ENCODE measurements at places on chromosomes 7 and 10.

- DNase-seq = no peak
Observed at GRCh38 chr10:65040796-65041195, 1519.6 kb downstream of the REEP3 start.

- no peak for DNase-seq
Observed at GRCh38 chr10:23280419-23281043, 64.1 kb downstream of the C10orf67 start.

DNA sequence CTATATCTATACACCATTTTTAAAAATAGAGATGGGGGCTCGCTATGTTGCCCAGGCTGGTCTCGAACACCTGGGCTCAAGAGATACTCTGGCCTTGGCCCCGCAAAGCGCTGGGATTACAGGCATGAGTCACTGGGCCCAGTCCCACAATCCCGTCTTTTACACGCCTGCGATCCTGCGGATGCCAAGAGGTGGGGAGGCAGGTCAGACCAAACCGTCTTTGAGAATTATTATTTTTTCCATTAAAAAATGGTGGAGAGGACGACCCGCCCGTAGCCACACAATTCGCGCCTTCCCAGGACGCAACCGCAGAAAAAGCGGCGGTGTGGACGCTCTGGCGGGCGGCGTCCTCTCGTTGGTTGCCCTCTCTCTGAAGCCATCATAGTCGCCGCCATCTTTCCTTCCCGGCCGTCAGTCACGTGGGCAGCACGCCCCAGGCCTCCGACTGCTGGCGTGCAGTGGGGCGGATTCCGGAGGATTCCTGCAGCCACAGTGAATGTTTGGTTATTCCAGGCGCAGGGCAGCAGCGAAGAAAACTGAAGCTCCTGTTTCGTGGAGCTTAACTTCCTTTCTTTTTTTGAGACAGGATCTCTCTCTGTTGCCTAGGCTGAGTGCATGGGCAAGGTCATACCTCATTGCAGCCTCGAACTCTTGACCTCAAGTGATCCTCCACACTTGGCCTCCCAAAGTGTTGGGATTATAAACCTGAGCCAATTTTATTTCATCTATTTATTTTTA is 9.9 kb upstream of the EPHB4 start:
- peak; percentile 56 for DNase-seq

DNA sequence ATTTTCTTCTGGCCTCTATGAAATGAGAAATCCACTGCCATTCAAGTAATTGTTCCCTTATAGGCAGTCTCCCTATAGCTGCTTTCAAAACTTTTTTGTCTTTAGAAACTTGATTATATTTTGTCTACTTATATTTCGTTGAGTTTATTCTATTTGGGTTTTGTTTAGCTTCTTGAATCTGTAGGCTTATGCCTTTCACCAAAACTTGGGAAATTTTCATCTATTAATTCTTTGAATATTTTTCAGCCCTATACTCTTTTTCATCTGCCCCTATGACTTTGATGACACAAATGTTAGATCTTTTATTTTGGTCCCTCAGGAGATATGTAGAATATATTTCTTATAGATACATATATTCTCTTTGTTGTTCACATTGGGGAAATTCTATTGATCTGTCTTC is 48.3 kb upstream of the HHEX start:
- DNase-seq = no peak

DNA sequence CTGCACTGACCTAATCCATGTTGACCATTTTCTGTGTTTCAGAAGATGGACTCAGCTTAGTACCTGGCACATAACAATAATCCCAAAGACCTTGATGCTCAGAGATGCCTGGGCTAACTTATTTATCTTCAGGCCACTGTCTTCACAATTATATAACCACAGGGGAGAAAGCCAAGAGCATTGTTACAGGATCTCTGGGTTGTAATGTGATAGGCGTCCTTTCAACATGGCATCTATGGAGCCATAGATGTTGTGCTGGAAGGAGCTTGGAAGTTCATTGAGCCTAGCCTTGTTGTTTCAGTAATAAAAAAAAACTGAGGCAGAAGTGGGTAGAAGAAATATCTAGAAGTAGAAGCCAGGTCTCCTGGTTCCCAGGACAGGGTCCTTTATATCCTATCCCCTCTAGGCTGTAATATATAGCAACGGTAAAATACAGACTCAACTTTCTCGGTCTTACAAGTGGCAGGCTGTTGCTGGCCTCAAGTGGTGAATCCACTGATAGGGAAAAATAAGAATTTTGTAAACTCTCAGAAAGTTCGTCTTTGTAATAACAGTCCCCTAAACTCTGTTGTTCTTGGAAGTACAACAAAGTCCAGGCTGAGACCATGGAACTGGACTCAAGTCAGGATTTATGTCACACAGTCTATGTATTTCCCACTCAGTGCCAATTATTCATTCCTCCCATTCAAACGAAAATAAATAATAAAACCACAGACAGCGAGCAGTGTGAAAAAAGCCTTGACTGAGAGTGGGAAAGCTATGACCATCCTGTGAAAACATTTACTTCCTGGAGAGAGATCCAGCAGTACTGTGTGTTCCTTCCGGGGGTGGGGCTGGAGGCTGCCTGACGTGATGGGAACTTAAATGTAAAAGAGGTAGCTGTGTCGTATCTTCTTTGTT is 277.6 kb downstream of the REEP3 start:
- no peak for DNase-seq

DNA sequence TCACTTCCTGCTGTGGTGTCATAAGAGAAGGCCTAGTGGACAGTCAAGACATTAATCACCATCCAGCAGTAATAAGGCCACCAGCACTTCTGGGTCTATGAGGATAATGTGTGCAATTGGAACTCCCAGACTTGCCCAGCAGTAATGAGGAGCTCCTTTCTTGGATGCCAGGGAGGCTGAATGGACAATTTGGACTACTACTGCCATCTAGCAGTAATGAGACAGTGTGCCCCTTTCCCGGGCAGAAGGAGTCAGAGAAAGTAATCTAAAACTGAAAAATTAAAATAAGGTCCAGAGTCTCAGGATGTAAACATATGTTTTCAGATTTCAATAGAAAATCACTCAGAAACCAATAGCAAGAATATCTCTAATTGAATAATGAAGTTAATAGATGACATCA is 400.4 kb downstream of the CDC14C start:
- no peak for DNase-seq

DNA sequence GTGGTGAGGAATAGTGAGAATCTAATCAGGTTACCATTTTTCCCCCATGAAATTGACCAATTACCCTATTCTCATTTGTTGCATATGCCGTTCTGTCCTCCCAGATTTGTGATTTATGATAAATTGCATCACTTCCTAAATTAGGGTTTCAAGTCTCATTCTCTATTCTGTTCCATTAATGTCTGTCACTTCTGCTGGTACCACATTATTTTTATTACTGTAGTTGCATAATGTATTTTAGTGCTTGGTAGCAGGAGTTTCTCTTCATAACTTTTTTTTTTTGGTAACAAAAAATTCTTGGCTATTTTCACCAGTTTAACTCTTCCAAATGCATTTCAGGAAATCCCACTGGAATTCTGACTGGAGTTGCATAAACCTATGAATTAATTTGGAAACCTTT is 44.0 kb upstream of the FAM133B start:
- DNase-seq = peak; percentile 30

DNA sequence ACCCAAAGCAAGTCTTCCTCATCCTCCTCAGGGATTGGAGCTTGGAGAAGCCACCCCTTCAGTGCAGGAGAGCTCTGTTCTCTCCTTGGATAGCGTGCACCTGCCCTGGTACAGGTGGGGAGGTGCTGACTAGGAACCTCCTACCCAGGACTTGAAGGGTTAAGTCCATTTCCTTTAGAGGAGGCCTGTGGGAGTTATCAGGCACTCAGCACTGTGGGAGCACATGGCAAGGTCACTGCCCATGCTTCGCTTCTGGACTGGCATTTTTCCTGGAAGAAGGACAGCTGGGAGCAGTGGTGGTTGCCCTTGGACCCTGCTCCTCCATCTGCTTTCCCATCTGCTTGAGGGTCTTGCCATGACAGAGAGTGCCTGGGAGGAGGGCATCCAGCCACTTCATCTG is 142.8 kb downstream of the CXCL12 start:
- no peak for DNase-seq

DNA sequence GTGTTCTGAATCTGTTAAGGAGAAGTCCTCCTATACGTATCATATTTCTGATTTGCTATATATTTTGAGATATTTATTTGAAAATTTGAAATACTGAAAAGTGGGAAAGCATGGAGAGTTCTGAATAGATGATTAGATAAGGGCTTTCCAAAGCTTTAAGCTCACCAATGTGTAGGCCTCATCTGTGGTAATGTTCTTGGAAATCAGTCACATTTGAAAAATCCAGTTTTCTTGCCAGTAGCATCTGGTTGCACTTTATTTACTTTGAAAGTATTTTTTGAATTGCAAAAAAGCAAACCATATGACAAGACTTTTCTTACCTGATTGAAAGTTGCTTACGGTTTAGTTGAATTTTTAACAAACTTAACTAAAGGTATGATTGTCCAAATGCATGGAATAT is 21.7 kb downstream of the ADD3 start:
- no peak for DNase-seq

GRCh38 chr10:63297941-63298340 is 164.8 kb downstream of the NRBF2 start:
- DNase-seq = no peak

GRCh38 chr10:2791774-2792443 is 275.4 kb upstream of the PFKP start:
- no peak for DNase-seq

GRCh38 chr7:146514304-146514703 is 397.7 kb downstream of the CNTNAP2 start:
- DNase-seq = no peak

- DNase-seq = no peak
Observed at GRCh38 chr7:114620208-114620607, 205.6 kb downstream of the FOXP2 start.

DNA sequence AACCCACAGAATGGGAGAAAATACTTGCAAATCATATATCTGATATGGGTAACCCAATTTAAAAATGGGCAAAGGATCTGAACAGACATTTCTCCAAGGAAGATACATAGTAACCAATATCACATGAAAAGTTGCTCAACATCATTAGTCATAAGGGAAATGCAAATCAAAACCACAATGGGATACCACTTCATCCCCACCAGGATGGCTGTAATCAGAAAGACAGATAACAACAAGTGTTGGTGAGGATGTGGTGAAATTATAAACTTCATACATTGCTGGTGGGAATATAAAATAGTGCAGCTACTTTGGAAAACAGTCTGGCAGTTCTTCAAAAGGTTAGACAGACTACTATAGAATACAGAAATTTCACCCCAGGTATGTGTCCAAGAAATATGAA is 19.3 kb downstream of the AOC1 start:
- DNase-seq = no peak

- no peak for DNase-seq
Observed at GRCh38 chr10:11173042-11173441, 155.4 kb downstream of the CELF2 start.

DNA sequence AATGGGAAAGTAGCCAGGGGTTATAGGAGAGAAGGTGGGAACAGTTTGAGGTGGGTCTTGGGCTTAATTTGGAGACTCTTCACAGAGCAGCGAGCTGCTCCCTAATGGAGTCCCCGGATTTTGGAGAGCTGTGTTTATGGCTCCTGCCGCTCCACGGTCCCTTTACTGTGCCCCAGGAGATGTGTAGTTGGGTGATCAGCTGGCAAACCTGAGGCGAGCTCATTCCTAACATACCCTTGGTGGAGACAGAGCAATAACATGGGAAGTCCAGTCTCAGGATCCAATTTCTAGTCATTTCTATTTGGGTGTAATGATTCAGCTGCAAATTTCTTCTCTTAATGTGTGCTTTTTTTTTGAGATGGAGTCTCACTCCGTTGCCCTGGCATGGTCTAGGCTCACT is 1.5 kb downstream of the GARIN1A start:
- DNase-seq = no peak

GRCh38 chr10:88314362-88314761 is 268.8 kb downstream of the RNLS start:
- no peak for DNase-seq

DNA sequence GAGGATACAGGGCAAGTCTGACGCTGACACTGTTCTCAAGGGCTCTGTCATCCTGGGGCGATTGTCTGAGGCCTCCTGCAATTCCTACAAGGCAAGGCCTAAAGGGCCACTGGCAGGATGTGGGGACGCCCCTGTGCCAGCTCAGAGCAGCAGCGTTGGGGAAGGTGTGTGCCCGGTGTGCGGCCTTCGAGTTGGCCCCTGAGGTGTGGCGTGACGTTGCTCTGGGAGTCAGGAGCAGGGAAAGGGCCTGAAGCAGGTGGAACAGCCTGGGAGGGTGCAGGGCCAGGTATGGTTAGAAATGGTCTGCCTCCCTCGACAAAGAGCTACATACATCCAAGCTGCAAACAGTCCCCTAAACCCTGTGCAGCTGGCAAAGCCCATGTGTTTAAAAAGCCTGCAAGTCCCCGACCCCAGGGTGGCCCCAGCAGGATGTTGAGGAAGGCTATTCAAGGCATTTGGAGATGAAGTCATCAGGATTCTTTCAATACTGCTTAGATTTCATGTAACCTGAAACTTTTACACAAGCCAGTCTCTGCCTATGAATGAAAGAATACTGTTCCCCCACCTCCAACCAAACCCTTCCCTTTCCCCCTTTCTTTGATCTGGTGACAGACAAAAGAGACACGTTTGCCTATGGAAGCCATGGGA is 142.5 kb upstream of the TNS3 start:
- no peak for DNase-seq

DNA sequence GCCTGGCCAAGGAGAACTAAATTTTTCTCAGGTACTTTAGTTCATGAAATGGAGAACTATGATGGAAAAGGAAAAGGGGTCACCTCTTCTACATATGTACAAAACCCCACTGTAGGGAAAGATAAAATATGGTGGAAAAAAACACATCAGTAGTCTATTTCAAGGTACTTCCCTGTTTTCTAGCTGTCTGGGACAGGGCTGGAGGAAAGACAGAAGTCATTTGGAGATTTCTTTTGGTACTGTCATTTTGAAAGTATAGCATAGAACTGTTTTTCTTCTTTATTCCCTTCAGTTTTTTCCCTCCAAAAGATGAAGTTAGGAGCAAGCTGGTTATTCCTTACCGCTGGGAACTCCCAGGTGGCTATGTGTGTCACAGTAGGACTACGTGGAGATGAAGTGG is 196.1 kb downstream of the DOCK4 start:
- no peak for DNase-seq

DNA sequence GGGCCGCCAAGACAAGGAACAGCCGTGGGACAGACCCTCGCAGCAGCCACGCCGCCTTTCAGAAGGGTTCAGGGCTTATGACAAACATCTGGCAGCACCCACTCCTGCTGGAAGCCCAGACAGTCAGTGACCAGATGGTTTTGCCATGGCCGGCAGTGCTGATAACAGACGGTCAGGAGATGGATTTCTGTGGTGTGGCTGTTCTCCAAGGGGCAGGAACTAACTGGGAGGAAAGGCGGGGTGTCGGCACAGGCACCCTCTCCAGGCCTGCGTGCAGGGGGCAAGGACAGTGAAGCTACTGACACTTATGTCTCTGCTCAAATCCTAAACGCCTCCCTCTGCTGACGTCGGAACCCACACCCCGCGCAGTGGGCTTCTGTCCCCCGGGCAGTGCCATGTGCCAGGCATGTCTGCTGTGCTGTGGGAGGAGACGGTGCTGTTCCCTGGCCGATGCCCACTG is 416.1 kb downstream of the DNAJB6 start:
- no peak for DNase-seq

- no peak for DNase-seq
Observed at GRCh38 chr7:214410-215212, 22.2 kb downstream of the FAM20C start.
